A549 treated with DMSO at 1 μM for 4 hours (cell line): ENCODE measurements at places on chromosomes 2 and 18. TPM values are rescaled to one million over a fixed set of nuclear protein-coding genes. Genes with fewer than 3 reads are reported as not detected.

Gene HRH4
- total RNA-seq: not detected in 5 replicates

Gene DOCK10
- 41.5 to 49.8 TPM (median 46.6 TPM) in 5 replicates for total RNA-seq

Gene KCNG2
- total RNA-seq: not detected in 5 replicates

Gene NT5DC4
- total RNA-seq: not detected in 5 replicates

Gene PEX13
- 14.1 to 20.8 TPM (median 17.8 TPM) in 5 replicates for total RNA-seq

Gene FRZB
- total RNA-seq: 0.07 to 0.09 TPM in 2 of 5 replicates, not detected in the others

Gene TDRD15
- total RNA-seq: not detected in 5 replicates

Gene HOXD9
- total RNA-seq: 0.99 to 2.1 TPM (median 1.3 TPM) in 5 replicates

Gene DPP10
- not detected in 5 replicates for total RNA-seq

Gene KCNG3
- 0.74 to 1.3 TPM (median 0.89 TPM) in 5 replicates for total RNA-seq

Gene CPO
- total RNA-seq: 0.09 to 0.19 TPM (median 0.17 TPM) in 3 of 5 replicates, not detected in the others

Gene FSHR
- total RNA-seq: not detected in 5 replicates

Gene AQP12A
- total RNA-seq: not detected in 5 replicates

Gene PAX8
- total RNA-seq: 0.55 to 1.5 TPM (median 0.63 TPM) in 5 replicates

Gene SPEG
- total RNA-seq: 5.8 to 8.1 TPM (median 6.6 TPM) in 5 replicates

Gene TMEM37
- total RNA-seq: 1.6 to 2.0 TPM (median 1.9 TPM) in 5 replicates
